LNCaP clone FGC (cell line): ENCODE measurements at places on chromosomes 5 and 9.

DNA sequence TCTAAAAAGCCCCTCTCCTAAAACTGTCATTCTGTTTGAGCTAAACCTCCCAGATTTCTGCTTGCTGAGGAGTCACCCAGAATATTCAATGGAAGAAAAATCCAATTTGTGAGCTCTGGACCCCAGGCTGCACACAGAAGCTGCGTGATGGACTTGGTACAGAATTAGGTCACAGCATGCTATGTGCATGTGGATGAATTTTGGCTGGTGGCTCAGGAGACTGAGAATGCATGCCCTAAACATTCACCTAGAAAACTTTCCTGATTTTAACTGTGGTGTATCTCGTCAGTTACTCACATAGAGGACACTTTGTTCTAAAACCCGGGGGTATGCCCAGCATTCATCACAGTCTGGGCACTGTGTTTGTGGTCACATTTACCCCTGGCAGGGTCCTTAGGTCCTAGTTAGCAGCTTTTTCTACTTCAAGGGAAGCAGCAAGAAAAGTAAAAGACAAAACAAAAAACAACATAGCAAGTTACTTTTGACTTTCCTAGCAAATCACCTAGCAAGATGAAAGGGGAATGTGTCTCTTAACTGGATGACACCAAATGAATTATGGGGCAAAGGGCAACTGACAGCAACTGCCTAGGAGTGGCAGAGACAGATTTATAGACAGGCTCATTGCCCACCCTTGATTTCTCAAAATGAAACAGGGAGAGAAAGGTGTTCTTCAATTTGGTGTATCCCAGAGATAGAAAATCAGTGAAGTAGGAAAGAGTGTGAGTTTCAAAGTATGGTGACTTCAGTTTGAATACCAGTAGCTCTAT, 8.3 kb upstream of the SHROOM1 start:
- no peak for DNase-seq

DNA sequence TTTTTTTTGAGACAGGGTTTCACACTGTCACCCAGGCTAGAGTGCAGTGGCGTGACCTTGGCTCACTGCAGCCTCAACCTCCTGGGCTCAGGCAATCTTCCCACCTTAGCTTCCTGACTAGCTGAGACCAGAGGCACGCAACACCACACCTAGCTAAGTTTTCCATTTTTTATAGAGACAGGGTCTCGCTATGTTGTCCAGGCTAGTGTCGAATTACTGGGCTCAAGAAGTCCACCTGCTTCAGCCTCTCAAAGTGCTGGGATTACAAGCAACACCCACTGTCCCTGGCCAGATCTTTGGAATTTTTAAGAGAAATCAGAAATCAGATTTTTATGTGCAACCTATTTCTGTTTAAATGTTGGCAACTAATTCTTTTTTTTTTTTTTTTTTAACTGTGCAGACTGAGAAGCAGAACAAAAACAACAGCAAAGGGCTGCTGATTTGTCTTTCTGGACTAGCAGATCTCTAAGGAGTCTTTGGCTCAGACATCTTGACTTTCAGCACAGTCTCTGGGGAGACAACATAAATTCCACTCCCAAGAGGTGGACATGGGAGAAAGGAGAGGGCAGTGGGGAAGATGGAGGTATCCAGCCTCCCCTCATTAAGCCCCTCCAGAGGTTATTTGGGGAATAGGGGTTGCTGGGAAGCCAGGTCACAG, 54.4 kb upstream of the FABP6 start:
- no peak for DNase-seq

GRCh38 chr5:168756453-168757391, 177.6 kb upstream of the PANK3 start:
- no peak for DNase-seq

- DNase-seq: no peak
These were observed 80.4 kb downstream of the LHFPL2 start for GRCh38 chr5:78568212-78568611.

DNA sequence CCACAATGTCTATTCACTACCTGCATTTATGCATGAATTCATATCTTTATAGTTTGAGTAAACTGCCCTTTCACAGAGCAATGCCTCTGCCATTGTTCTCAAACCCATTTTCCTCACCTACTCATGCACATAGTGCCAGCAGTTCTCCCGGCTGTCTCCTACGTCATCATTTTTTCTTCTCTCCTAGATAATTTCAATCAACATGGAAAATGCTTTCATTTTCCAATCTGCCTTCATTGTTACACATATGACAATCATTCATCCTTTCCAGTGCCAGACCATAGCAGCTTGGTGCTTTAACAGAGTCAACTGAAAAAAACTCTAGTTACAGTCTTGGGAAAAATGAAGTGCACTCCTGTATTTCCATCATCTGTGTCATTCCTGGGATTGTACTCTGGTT, 514.8 kb upstream of the CTNND2 start:
- no peak for DNase-seq

DNA sequence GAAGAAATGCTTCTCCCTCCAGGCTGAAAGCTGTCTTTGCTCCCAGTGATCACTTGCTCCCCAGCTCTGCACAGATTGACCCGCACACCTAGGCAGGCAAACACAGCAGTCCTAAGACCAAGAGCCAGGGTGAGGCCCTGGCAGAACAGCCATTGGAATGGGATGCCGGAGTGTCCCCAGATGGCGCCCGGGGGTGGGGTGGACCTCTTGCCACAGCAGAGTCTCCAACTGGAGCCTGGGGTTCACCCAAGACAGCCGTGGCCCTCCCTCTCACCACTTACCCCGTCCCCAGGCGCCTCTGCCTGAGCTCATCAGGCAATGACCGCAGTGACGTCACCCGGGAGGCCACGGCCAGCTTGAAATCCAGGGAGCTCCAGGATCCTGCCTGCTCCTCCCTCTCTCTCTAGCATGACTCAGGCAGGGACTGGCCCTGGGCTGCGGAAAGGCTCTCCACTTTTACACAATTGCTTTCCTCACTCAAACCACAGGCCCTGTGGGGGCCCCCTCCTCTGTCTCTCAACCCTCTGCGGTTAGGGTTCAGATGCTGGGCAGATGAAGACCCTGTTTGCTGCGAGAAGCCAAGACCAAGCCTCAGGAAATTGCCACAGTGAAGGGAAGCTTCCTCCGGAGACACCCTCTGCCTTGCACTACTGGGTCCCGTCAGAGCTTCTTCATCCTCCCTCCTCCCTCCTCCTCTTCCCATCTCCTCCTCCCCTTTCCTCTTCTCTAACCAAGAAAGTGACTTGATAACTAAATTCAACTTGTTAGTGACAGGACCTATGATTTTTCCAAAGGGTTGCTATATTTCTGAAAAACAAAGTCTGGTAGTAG, 24.3 kb upstream of the PTGES start:
- DNase-seq: no peak

GRCh38 chr9:121299467-121300282, 31.7 kb downstream of the GSN start:
- DNase-seq: no peak

GRCh38 chr5:107576736-107577393, 93.9 kb downstream of the EFNA5 start:
- no peak for DNase-seq

DNA sequence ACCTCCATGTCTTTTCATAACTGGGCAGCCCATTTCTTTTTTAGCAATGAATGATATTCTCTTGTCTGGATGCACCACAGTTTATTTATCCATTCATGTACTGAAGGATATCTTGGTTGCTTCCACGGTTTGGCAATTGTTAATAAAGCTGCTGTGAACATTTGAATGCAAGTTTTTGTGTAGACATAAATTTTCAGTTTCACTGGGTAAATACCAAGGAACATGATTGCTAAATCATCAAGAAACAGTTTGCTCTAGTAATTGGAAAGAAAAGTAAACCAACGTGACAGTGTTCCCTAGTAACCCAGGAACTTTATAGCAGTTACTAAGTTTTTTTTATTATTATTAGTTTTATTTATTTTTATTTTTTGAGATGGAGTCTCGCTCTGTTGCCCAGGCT, 100.4 kb downstream of the VPS13A start:
- DNase-seq: peak; percentile 81

GRCh38 chr5:157855404-157855994, 3.4 kb downstream of the CLINT1 start:
- DNase-seq: no peak

DNA sequence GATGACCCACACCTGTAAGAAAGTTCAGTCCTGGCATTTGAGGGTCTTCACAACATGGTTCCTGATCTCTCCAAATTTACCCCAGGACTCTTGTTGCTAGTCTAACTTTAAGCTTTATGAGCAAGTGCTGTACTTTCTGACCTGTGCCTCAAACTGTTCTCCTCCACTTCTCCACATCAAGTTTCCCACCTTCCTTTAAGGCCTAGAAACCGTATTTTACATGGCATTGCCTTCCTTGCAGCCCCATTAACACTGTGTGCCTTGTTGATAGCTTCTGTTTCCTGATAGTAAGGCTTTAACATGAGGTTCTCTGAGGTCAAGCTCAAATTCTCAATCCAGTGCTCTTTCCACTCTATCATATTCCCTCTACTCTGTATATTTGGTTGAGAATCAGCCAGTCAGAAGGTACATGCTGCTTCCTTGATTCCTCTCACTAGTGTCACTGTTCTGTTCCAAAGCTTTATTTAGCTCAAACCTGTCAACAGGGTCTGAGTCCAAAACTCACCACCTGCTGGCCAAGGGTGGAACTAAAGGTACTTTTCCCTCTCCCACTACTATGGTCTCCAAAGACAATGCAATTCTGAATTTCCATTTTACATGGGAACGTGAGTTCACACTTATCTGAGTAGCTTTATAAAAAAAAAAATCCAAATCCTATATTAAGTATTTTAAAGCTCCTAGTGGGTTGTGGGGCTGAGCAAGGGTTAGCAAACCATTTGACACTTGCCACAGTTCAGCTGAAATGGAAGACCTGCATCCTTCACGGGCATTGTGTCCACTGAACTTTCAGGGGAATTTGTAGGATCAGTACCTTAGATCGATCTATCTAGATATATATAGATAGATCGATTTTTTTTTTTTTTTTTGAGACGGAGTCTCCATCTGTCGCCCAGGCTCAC, 21.1 kb downstream of the VCP start:
- DNase-seq: peak; percentile 17

GRCh38 chr5:167785901-167786300, 505.5 kb upstream of the WWC1 start:
- no peak for DNase-seq

DNA sequence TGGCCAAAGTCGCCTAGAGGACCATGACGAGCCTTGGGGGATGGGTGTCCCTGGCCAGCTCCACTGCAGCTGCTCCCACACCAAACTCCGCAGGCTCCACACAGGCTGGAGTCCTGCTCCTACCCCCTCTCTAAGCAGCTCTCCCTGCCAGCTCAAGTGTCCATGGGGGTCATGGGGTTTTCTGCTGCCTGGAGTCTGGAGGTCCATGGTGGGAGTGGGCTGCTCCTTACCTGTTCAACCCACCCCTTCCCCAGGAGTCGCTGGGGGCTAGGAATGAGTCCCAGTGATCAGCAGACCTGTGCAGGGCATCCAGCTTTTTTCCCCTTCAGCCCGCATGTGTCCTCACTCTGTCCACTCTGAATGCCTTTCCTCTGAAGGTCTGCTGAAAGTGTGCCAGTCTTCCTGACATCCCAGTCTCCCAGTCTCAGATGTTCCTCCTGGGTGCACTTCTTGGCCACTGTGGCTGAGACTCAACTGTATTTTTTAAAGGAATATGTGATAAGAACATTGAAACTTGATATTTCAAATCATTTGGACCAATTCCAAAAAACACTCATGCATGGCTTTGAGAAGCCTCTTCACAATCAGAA, 261.3 kb upstream of the ANKH start:
- DNase-seq: no peak

DNA sequence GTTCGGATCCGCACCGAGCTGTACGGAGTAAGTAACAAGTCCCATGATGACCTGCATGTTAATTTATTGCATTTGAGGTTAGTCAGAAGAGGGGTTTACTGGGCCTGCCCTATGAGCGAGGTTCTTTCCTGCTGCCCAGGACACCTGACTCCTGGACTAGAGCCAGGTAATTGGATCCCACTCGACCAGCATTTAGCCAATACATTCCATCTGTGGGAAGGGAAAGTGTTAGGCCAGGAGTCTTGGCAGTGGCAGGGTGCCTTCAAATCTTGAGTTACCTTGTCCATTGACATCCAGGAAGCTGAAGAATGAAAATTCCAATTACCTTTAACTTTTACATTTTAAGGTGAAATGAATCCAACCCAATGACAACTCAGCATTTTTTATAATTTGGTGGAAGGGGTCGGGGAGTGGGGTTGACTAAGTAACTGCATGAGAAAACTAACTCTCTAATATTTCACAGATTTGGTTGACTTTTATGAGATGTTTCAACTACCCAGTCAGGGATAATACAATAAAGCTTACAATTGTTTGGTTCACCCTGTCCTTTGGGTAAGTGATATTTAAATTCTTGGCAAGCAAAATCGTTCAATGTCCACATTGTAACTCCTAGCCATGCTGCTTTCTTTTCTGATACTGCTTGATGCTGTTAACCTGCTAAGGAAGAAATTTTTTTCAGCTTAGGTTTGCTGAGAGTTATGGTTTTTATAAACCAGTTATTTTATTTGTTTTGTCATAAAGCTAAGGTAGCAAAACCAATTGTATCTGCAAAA, 111.6 kb upstream of the IQGAP2 start:
- peak; percentile 41 for DNase-seq

DNA sequence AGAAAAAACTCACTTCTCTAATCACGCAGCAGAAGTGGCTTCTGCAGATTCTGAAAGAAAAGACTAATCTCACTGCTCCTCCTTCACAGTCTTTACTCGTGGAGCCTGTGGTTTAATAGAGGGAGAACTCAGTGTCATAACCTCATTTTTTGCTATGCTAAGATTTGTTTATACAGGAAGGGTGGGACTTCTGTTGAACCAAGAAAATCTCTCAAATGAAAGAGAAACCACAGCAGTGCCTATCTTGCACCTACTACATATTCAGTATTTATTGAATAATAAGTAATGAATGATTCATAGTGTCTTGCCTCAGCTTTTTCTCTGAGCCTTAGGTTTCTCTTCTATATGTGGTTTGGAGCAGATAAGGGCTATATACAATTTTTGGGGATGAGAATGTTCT, 136.1 kb upstream of the DMAC1 start:
- DNase-seq: no peak

- DNase-seq: no peak
These were observed 211.9 kb downstream of the MEF2C start for GRCh38 chr5:88671106-88671504.

DNA sequence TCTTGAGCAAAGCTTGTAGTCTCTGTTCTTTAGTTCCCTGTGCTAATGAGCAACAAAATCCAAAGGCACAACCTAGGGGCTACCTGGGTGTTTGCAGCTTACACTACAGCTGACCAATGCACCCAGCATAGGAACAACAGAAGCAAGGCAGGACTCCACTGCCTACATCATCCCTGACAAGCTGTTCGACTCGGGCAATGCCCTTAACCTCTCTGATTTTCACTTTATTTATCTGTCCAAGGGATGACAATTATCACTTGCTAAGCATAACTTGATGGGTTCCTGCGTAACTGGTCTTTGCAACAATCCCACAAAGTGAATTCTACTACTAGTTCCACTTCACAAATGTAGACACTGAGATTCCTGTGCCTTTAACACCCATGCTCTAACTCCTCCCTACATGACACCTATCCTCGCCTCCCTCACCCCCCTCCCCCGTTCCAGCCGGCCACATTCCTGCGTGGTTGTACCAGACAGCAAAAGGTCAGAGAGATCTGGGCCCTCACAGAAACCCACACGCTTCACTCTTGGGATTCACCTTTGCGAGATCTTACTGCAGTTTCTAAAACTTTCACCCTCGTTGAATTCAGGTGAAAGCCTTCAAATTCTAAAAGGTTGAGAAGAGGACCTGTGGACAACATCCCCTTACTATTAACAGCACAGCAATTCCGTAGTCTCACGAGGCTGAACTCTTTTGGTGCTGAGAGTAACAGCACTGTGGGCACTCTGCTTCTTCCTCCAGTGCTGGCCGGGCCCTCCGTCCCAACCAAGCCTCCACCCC, 995 bp downstream of the IPPK start:
- DNase-seq: no peak

GRCh38 chr5:144395704-144396103, 225.0 kb downstream of the KCTD16 start:
- no peak for DNase-seq
